B cell (primary cell): ENCODE measurements at places on chromosomes 2 and 18. TPM values are rescaled to one million over a fixed set of nuclear protein-coding genes. Genes with fewer than 3 reads are reported as not detected.

GRCh38 chr2:14843507-14844204 lies 211.1 kb downstream of the LRATD1 start:
- no peak overlapping the region for H3K4me3 ChIP-seq
- H3K27ac ChIP-seq: no peak overlapping the region
- H3K36me3 ChIP-seq: no peaks in the 10 kb centered on the region
- H3K4me1 ChIP-seq: no peaks in the 10 kb centered on the region

DNA sequence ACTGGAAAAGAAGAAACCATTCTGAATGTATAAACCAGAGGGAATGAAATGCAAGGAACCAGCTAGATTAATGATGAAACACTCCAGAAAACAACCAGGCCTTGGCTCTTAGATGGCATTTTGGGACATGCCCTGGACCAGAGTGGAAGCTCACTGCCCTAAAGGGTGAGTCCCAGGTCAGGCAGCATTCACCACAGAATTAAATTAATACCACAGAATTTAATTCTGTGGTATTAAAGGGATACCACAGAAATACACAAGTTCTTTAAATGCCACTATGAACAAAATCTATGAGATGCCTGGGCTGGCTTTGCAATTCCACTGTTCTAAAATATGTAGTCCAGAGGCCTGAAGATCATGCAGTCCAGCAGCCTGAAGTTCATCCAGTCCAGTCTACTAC lies 122.3 kb upstream of the KYNU start:
- no peaks in the 10 kb centered on the region for H3K4me1 ChIP-seq
- H3K4me3 ChIP-seq: no peak overlapping the region
- H3K27me3 ChIP-seq: no peaks in the 10 kb centered on the region
- no peaks in the 10 kb centered on the region for H3K36me3 ChIP-seq

GRCh38 chr2:149346272-149346671 lies 15.9 kb downstream of the LYPD6 start:
- H3K27ac ChIP-seq: no peak overlapping the region
- H3K4me1 ChIP-seq: no peaks in the 10 kb centered on the region
- H3K36me3 ChIP-seq: no peaks in the 10 kb centered on the region
- no peak for DNase-seq

DNA sequence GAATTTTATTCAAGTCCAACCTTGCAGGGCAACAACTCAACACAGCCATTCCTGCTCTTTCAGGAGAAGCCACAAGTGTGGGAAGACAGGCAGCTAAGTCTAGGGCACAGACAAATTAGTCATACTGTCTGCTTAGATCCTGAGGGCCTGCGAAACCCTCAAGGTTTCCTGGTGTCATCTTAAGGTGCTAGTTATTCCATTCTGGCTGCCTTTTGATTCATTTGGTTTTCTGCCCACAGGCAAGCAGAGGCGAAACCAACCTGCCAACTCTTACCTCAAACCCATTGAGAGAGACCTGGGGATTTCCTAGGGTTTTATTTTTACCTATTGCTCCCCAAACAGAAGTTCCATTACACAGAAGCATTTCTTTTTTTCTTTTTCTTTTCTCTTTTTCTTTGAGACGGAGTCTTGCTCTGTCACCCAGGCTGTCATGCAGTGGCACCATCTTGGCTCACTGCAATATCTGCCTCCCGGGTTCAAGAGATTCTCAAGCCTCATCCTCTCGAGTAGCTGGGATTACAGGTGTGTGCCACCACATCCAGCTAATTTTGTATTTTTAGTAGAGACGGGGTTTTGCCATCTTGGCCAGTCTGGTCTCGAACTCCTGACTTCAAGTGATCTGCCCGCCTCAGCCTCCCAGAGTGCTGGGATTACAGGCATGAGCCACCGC lies 23.7 kb upstream of the SCYGR1 start:
- peak overlapping the region; percentile 60 for H3K27ac ChIP-seq
- DNase-seq: peak; percentile 57
- peaks cover 33% of the 10 kb centered on the region for H3K4me1 ChIP-seq
- H3K36me3 ChIP-seq: no peaks in the 10 kb centered on the region
- no peaks in the 10 kb centered on the region for H3K27me3 ChIP-seq
- no peak overlapping the region for H3K4me3 ChIP-seq

- peaks cover 3% of the 10 kb centered on the region for H3K27me3 ChIP-seq
- DNase-seq: no peak
- H3K27ac ChIP-seq: no peak overlapping the region
- H3K4me3 ChIP-seq: no peak overlapping the region
These were observed 272.1 kb downstream of the NAPG start for GRCh38 chr18:10797896-10798295.

DNA sequence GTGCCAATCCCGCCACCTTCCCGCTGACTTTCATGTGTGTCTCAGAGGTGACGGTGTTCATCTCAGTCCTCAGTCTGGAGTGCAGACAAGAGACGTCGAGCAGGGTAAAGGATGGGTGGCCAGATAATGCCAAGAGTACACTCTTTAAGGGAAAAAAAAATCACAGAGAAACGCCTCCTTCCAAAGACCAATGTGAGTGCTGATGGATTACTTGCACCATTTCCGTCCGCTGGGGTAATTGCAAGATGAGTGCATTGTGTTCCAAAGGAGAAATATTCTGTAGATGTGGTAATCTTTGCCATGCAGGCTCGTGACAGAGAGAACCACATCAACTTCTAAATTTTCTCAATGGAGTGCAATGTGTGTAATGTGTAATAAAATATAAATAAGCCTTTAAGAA lies 81.0 kb downstream of the KLHL29 start:
- H3K4me3 ChIP-seq: no peak overlapping the region
- H3K36me3 ChIP-seq: no peaks in the 10 kb centered on the region
- H3K4me1 ChIP-seq: no peaks in the 10 kb centered on the region
- no peak for DNase-seq
- H3K27me3 ChIP-seq: no peaks in the 10 kb centered on the region
- H3K27ac ChIP-seq: no peak overlapping the region

- peaks cover 13% of the 10 kb centered on the region for H3K4me1 ChIP-seq
- H3K27me3 ChIP-seq: no peaks in the 10 kb centered on the region
- H3K27ac ChIP-seq: no peak overlapping the region
These were observed 22.8 kb downstream of the TRABD2A start for GRCh38 chr2:84858123-84858522.

DNA sequence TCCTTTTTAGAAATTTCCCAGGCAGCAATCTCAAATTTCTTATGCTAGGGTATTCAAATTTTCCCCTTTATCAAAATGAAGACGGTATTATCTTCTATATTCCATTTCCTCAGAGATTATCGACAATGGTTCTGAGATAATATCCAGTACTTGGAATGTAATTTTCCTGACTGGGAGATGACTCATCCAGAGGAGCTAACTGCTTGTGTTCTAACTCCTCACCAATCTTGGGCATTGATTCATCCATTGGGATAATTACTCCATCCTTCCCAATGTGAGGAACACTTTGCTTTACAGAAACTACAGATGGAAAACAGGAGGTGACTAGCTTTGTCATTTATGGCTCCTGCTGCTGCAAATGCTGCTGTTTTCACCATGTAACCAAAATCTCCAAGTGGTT lies 239.4 kb upstream of the LYPD1 start:
- H3K4me3 ChIP-seq: no peak overlapping the region
- DNase-seq: no peak
- H3K36me3 ChIP-seq: no peaks in the 10 kb centered on the region

The TRAK2 gene
- polyA plus RNA-seq: 16.9 and 17.8 TPM in 2 replicates

The HOXD9 gene
- polyA plus RNA-seq: not detected in 2 replicates

The SULT6B1 gene
- not detected in 2 replicates for polyA plus RNA-seq

The UXS1 gene
- polyA plus RNA-seq: 20.3 and 41.6 TPM in 2 replicates
